Body of pancreas (tissue), 4 donors: ENCODE measurements at places on chromosomes 13 and 19. TPM values are rescaled to one million over a fixed set of nuclear protein-coding genes. Genes with fewer than 3 reads are reported as not detected.

The RASGRP4 gene
- 1.6 TPM for total RNA-seq

The PSG6 gene
- not detected for total RNA-seq

The FXYD7 gene
- total RNA-seq, result 1.3 TPM

- H3K27ac ChIP-seq, result no peak overlapping the region
- H3K27me3 ChIP-seq, result no peaks in the 10 kb centered on the region
- H3K4me1 ChIP-seq, result no peaks in the 10 kb centered on the region
- H3K4me3 ChIP-seq, result no peak overlapping the region
- H3K36me3 ChIP-seq, result peaks cover 2% of the 10 kb centered on the region
- DNase-seq, result no peak
These were observed 16.5 kb downstream of the ANKRD27 start for GRCh38 chr19:32658527-32658926.

GRCh38 chr19:916645-917322, 349 bp upstream of the KISS1R start:
- peak; percentile 49 for DNase-seq
- no peak overlapping the region for H3K4me3 ChIP-seq
- peaks cover 43% of the 10 kb centered on the region for H3K4me1 ChIP-seq
- no peaks in the 10 kb centered on the region for H3K36me3 ChIP-seq

DNA sequence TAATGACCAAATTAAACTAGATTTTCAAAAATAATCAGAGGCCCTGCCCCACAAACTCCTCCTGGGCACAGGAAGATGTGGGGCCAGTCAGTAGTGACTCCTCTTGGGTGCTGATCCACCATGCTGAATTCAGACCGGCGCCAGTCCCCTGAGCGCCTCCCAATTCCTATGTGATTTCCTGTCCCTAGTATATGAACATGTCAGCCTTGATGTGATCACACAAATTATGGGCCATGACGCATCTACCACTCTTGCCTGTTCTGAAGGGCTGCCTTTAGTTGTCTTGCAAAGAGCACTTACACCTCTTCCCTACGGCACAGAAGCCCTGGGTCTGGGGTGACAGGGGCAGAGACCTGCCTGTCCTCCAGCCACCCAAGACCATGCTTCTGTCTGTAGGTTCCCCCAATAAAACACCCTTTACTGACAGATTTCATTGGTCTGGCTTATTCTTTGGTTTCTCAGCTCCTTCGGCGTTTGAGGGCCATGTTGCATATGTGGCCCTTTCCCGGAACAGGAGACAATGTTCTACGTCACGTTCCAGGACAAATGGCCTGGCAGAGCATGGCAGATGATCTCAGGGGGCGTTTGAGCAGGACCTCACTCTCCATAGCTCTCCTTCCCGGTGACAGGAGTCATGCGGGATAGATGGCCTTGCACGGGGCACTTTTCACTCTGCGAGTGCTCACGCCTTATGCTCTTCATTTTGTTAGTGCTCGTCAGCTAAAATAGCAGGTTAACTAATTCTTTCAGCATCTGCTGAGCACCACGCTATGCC, 5.6 kb upstream of the ATP11A start:
- no peak overlapping the region for H3K27ac ChIP-seq
- H3K36me3 ChIP-seq, result no peaks in the 10 kb centered on the region
- H3K4me1 ChIP-seq, result peaks cover 10% of the 10 kb centered on the region
- no peaks in the 10 kb centered on the region for H3K27me3 ChIP-seq
- H3K4me3 ChIP-seq, result no peak overlapping the region

DNA sequence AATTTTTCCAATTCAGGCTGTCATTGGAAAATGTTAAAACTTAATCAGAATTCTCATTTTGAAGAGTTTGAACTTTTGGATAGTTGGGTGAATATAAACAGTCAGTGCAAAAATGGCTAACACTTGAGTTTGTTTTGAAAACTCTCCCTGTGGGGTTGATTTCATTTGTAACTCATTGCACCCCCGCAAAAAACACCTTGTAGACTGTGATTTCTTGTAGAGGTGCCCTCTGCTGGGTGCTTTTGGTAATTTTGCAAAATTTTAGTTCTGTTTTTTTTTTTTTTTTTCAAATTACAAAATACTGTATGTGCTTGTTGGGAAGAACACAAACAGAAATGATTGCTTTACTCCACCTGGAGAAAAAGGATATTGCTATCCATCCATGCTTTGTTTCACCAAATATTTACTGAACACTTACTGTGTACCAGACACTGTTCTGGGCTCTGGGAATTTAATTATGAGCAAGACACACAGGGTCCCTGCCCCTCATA, 28.2 kb upstream of the GPI start:
- H3K4me3 ChIP-seq, result no peak overlapping the region
- peak overlapping the region; percentile 56 for H3K27ac ChIP-seq
- peaks cover 25% of the 10 kb centered on the region for H3K4me1 ChIP-seq
- peaks cover 14% of the 10 kb centered on the region for H3K36me3 ChIP-seq
- no peak for DNase-seq

- DNase-seq, result no peak
- H3K36me3 ChIP-seq, result no peaks in the 10 kb centered on the region
- H3K27ac ChIP-seq, result no peak overlapping the region
- no peaks in the 10 kb centered on the region for H3K4me1 ChIP-seq
- no peak overlapping the region for H3K4me3 ChIP-seq
These were observed 36.4 kb downstream of the SUGP2 start for GRCh38 chr19:18996796-18997394.

DNA sequence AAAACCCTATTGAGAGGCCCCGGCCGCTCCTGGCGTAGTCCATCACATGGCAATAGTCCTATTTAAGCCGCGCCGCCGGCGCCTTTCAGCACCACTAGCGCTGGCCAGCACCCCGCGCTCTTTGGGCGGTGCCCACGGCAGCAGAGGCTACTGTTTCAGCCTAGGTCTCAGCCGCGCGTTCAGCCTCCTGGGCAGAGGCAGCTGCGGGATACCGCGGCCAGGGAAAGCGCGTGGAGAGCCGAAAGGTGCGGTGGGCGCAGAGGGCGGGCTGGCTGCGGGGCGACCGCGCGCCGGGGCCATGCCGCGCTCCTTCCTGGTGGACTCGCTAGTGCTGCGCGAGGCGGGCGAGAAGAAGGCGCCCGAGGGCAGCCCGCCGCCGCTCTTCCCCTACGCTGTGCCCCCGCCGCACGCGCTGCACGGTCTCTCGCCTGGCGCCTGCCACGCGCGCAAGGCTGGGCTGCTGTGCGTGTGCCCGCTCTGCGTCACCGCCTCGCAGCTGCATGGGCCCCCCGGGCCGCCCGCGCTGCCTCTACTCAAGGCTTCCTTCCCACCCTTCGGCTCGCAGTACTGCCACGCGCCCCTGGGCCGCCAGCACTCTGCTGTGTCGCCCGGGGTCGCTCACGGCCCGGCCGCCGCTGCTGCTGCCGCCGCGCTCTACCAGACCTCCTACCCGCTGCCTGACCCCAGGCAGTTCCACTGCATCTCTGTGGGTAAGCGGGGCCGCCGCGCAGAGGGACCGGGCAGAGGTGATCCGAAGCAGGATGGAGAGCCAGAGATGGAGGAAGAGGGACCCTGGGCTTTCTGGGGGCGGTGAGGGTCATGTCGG, at the start of gene GSX1:
GSX1 (plus strand) TSS at position 91 of the 826 bp plus-strand sequence; CDS start at position 299, 208 bp downstream.
- H3K4me1 ChIP-seq, result peaks cover 53% of the 10 kb centered on the region
- no peaks in the 10 kb centered on the region for H3K36me3 ChIP-seq
- H3K27ac ChIP-seq, result no peak within 1 kb of the TSS

GRCh38 chr13:50077431-50077830, 62.2 kb downstream of the KCNRG start:
- H3K36me3 ChIP-seq, result no peaks in the 10 kb centered on the region
- H3K4me1 ChIP-seq, result peaks cover 22% of the 10 kb centered on the region
- no peaks in the 10 kb centered on the region for H3K27me3 ChIP-seq
- DNase-seq, result no peak
